ENCODE measurements at places on chromosomes 4 and X.

- DNase-seq, result no peak
Observed at GRCh38 chr4:31557437-31557836, 837.3 kb downstream of the PCDH7 start.

DNA sequence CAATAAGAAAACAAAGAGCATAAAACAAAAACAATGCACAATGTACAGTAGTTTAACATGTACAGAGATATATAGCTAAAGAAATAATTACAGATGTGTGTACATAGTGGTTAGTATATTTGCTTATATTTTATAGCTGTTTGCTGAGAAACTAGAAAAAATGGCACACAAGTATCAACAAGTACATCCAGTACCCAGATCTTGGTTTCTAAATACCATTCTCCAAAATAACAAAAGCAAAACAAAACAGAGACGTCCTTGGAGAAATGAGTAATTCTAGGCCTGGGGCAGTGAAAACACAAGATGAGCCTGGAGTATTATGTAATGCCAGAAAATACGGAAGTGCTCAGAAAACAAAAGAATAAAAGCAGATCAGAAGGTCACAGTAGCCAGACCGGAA, 189.6 kb downstream of the TMEM47 start:
- DNase-seq, result no peak

GRCh38 chr4:158823461-158823873, 54.6 kb downstream of the FNIP2 start:
- DNase-seq, result no peak

DNA sequence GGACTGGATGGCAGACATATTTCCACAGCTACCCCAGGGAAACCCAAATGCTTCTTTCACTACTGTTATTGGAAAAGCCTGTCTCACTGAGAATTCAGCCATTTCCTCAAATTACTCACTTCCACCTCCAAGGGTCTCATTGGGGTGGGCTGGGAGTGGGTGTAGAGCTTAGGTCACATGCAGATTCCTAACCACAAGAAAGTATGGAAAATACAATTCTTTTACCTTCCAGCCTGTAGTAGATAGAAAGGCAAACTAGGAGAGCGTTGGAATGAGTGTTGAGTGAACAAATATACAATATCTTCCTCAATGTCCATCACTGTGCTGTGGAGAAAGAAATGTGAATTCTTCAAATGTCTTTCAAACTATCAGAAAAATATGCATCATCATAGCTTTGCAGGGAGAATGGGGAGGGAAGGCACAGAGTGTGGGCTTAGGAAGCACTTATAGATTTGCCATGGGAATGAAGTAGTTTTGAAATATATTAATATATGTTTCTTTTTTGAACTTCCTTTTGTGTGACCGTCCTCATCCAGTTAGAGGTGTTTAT, 245.3 kb upstream of the JADE1 start:
- DNase-seq, result no peak

All from stimulated activated CD8-positive, alpha-beta memory T cell treated with anti-CD3 and anti-CD28 coated beads, Interleukin-7, amount 100 ng/mL, for 1 hour (primary cell).